Hematopoietic multipotent progenitor cell treated with erythropoietin and hydrocortisone succinate and interleukin-3 and kit ligand, for 4 days (in vitro differentiated cells): ENCODE measurements at places on chromosomes 2 and 18.

DNA sequence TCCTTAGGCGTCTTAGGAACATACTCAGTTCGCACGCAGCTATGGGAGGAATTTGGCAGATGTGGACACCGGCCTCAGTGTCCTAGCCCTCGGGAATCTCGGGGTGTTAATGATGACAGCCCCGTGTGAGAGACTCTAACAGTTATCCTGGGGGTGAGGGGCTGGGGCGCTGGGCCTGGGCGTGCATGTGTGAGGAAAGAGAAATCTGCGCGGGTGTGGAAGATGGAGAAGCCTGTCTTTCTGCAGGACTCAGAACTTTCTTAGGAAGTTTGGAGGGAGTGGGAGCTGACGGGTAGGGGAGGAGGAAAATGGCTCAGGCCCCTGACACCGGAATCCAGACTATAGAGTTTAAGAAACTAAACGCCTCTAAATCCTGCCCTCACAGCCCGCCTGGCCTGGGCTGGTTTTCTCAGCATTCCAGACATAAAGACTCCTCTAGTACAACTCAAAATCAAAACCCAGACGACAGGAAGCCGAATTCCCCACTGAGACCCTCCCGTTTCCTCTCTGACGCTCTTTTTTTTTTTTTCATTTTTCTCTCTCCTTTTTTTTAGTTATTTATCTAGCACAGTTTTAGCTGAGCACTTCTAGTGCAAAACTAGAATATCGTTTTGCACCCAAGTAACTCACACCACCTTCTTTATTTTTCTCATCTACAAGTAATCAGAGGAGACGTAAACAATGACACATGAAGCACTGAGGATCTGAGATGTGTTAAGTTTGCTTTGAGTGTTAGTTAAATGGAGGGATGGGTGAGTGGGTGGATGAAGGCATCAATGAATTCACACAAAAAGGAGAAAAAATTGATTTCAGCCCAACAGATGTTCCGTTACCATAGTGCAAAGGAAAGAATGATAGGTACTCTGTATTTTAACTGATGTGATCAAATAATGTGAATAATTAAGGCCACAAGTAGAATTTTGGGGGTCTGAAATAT lies 1.2 kb upstream of the HAAO start:
- DNase-seq: no peak

DNA sequence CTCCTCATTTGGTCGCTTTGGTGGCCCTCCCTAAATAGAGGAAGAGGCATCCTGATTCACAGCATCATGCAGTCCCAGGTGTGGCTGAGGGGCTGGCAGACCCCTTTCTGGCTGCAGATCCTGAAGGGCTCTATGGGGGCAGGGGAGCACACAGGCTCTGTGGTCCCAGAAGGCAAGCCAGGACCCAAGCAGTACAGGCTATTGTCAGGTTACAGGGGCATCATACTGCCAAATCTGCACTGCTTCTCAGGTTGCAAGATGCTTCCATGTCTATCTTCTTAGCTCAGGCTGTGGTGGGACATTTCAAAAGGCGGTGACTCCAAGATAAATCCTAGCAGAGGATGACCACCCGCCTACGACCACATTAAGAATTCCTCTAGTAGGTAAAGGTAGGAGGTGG lies 54.3 kb downstream of the TTC32 start:
- no peak for DNase-seq

DNA sequence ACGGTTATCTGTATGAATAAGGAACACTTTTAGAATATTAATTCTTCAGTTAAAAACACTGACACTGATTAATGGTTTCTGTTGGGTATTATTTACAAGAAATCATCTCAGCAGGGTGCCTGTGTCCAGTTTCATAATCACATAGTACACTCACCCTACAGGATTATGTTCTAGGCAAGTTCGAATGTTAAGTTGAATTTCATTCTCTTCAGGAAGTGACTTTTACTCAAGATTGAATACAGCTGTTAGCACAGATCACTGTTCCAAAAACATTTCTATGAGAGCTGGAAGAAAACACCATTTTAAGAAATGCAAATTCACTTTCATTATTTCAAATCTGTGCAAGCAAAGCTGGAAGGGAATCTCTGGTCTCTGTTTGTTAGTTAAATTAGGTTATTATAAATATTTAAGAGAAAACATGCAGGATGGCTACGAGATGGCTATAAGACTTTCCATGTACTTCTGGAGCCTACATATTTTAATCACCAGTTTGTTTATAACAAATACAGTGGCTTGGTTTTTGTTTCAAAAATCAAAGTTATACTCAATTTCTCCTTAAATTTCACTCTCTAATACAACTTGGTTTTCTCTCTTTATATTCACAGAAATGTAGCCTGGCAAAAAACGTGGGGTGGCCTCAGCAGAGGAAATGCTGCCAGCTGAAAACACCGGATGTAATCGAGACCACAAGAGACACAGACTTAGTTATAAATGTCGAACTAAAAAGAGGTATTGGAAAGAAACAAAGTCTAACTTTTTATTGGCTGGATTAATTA lies 65.8 kb downstream of the RBMS1 start:
- DNase-seq: peak; percentile 80

- peak; percentile 47 for DNase-seq
Observed at GRCh38 chr18:59929621-59930295, 30.0 kb downstream of the PMAIP1 start.

GRCh38 chr2:208326016-208326415 lies 60.0 kb downstream of the PIKFYVE start:
- no peak for DNase-seq

DNA sequence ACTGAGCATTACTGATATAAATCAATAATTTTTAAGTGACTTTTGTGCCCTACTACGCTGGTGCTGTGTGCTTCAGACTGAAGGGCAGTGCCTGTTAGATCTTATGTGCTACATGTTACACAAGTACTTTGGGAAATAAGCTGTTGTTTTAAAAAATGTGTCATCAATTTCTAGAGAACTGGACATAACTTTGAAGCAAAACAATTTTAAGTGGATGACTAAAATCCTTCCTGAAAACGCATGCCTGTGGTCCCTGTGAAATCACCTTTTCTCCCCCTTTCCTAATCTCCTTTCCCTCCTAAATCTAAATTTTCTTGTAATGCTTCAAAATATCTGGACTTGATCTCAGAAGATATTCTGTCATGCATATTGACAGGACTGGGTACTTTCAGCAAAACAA lies 7.1 kb upstream of the IL1RL1 start:
- DNase-seq: no peak

- DNase-seq: no peak
Observed at GRCh38 chr2:46921676-46922448, 6.3 kb upstream of the MCFD2 start.

GRCh38 chr18:74137920-74138538 lies 9.6 kb downstream of the FBXO15 start:
- no peak for DNase-seq

DNA sequence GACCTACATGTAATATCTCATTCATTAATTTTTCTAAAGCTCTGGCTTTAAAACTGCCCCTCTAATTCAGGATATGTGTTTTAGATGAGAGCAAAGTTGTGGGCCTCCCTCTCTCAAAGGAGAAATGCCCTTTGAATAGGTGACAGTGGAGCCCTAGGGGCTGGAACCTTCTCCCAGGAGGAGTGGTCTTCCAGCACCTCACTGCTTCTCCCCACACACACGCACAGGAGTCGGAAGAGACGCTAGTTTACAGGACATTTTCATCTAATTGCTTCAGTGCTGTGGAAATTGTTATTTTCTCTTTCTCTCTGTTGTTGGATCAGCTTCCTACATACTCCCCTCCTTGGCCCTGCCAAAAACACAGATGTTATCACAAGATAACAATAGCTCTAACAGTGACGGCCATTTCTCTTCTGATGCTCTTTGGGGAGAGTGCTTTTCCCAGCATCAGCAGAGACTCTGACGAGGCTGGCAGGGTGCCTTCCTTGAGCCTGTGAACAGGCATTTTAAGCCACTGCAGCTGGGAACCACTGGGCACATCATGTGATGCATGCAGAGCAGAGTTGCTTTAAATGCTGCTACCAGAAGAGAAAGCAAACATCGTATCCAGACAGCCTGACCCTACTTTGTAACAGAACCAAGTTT lies 209.4 kb upstream of the SP5 start:
- DNase-seq: peak; percentile 22

DNA sequence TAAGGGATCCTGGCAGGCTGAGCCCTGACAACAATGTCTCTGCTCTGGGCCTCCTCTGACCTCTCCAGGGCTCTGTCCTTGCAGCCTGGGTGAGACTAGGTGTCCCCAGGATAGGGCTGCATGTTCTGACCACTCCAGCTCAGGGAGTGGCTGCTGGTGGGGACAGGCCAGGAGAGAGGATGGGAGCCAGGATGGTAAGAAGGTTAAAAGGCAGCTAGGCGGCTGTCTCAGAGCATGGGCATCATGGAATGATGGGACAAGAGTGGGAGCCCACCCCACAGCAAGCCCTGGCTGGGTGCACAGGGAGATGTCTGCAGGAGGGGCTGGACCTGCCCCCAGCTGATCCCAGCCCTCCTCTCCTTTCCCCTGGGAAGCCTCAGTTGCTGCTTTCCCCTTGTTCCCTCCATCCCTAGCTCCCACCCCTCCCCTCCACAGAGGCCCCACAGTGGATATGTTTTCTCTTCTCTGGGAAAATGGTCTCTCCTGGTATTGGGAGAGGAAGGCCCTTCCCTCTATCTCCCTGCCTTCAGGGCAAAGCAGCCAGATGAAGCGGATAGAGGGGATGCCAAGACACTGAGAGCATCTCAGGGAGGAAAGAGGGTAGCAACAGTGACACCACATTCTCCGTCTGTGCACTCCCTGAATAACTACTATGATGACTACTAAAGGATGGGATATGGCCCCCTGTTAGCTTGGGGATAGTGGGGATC lies 334.3 kb downstream of the DYSF start:
- DNase-seq: no peak

DNA sequence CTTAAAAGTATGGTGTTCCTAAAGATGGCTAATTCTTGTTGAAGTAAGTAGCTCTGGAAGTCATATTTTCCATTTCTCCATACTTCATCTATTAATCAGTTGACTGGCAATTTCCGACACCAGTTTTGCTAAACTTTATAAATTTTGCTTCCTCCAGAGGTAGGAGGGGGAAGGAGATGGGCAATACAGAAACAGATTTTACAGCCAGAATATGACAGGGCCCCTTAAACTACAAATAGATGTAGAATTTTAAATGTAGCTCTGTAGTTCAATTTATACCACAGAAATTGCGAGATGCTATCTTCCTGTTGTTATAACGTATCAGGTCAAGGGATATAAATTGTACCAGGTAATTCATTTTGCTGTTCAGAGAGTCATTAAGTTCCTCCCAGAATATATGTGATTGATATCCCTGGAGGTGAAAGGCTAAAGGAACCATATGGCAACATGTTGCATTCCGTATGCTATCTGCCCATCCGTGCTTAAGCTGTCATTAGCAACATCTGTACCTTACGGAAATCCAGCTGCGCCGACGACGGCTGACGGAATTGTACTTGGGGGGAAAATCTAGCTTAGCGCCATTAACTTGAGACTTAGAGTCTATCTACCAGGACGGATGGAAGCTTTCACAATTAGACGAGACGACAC lies 8.4 kb upstream of the NR4A2 start:
- peak; percentile 76 for DNase-seq

- no peak for DNase-seq
Observed at GRCh38 chr2:57536535-57537231, 509.9 kb upstream of the VRK2 start.

DNA sequence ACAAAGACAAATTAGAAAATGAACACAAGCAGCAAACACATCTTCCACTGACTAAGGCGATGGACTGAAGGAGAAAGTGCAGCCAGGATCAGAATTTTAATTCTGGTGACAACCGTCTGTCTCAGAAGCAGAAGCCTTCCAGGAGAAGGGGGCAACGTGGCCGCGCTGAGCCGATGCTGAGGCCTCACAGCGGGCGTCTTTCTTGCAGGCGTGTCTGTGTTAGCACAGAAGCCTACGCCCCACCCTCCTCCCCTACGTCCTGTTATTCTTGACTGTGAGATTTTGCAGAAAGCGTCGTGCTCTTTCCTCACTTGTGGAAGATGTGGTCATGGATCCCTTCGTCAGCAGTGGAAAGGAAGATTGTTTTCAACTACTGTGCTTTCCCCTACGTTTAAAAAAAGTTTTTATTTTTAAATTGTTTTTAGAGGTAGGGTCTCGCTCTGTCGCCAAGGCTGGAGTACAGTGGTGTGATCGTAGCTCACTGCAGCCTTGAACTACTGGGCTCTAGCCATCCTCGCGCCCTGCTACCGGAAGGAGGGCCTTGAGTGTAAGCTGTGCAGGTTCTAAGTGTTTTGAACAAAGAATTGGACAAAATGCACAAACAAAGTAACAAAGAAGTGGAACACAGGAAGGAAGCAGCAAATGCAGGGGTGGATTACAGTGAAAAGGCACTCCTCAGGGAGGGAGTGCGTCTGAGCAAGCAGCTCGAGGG lies 422.0 kb downstream of the GALR1 start:
- peak; percentile 5 for DNase-seq

DNA sequence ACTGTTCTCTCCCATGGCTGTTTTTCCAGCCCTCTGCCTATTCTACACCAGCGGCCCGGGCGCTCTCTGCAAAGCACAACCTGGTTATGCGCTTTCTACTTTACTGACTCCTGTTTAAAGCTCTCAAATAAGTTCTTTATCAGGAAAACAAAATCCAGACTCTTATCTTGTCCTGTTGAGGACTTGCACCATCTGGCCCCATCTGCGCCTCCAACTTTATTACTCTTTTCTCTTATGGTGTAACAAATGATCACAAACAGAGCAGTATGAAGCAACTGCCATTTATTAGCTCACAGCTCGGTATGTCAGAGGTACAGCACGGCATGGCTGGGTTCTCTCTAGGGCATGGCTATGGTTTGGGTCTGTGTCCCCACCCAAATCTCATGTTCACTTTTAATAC lies 236.5 kb upstream of the NT5C1B start:
- DNase-seq: no peak

GRCh38 chr18:75754433-75754832 lies 326.9 kb upstream of the SMIM21 start:
- no peak for DNase-seq

DNA sequence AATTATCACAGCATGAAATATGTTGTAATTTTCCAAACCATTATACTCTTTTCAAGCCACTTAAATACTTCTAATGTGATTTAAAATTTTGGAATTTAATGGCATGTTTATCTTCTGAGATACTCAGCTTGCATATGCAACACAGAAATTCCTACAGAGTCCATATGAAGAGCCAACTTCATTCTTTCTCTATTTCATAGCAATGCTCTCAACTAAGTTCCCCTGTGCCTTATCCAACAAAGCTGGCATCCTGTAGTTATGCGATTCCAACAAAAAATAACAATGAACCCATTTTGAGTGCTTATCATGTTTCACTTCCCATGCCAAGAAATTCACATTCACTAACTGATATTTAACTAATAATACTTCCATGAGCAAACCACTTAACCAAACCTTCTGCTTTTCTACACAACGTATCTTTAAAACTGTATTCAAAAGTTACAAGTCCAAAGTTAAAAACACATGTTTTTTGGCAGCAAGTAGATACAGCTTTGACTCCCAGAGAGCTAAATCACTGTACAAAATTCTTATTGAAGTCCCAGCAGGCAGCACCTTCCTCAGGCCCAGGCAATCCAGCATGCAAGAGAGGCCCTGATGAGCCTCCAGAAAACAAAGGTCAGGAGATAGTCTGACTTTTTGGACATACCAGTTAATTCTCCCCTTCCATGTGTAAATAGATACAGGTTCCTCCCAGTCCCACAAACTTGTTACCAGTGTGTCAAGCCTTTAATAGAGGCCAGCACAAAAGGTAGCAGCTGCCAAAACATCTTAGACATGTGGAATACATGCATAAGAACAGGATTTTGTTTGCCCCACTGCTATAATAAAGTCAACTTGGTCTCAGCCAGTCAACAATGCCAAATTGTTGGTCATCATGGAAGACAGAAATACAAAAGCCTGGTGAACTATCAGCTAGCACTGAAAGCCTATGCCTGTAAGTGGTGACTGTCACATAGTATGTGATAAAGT lies 113.1 kb upstream of the WDR75 start:
- DNase-seq: no peak
